ENCODE measurements at places on chromosomes 1 and 21.

- peak; percentile 91 for DNase-seq
These were observed 48.4 kb downstream of the CCN1 start for GRCh38 chr1:85628791-85629531.

GRCh38 chr1:88529581-88529980 lies 154.5 kb upstream of the PKN2 start:
- DNase-seq = no peak

DNA sequence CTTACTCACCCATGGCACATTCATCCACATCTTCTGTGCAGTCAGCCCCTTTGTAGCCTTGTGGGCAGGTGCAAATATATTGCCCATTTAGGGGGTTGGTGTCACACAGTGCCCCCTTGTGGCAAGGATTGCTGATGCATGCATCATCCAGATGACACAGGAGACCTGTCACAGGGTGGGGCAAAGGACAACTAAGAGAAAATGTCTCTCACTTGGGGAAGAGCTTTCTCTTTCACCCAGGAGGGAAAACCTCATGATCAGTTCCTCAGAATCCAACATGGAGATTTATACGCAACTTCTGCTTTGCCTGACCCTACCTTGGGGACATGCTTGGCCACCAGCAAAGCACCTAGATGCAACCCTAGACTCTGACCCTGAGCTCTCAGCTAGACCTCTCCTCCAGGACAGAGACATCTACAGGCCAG lies 71.8 kb upstream of the ADAM30 start:
- DNase-seq = peak; percentile 60

DNA sequence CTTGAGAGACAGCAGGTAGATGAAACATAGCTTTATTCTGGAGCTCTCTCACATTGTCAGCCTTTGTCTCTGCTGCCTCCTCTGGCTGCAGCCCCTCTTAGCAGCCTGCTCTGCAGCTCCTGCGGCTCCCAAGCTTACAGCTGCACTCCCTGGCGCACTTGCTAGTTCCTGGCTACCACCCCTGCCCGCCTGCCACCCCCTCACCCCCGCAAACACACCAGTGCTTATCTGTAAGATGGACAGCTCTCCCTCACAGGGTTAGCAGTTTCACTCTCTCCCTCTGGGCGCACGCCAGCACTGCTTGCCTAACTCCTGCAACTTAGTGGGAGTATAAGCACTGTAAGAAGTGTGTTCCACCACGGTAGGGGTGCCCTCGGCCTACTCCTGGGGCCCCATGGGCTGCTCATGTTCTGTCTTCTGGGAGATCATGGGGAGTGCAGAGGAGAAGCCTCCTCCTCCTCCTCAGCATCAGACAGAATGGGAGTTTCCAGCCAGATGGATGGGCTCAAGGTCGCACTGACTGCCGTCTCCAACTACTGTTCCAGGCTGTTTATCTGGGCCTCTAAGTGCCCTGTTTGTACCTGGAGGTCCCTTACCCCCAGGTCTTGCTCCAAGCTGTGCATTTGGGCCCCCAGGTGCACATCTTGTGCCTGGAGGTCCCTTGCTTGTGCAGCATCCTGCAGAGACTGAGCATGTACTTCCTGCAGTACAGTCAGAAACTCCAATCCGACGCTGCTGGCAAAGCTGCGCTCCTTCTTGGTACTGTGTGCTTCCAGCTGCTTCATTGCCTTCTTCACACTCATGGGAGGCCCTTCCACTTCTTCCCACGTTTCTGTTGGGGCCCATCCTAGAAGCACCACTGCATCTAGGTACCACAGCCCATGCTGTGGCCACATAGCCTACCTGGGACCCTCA lies 1388.1 kb downstream of the AMY1C start:
- no peak for DNase-seq

DNA sequence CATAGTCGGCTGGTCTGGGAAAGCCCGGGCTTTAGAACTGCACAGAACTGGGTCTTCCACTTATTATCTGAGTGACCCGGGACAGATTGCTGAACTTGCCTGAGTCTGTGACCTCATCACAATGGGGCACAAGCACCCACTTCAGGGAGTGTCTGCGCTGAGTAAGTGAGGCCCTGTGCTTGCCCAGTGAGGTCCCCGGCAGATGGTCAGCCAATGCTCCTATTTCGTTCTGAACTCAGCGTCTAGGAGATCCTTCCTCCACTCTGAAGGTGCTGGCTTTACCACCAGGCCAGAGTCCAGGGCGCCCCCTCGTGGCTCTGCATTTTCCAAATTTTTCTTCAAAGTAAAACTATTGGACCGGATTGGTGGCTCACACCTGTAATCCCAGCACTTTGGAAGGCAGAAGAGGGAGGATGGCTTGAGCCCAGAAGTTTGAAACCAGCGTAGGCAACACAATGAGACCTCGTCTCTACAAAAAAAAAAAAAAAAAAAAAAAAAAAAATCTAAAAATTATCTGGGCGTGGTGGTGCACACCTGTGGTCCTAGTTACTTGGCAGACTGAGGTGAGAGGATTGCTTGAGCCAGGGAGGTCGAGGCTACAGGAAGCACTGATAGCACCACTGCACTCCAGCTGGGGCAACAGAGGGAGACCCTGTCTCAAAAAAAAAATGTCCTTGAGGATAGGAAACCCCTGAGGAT lies 61.7 kb downstream of the FCRL5 start:
- DNase-seq = peak; percentile 62

GRCh38 chr1:113391649-113392271 lies 1.4 kb downstream of the MAGI3 start:
- DNase-seq = no peak

DNA sequence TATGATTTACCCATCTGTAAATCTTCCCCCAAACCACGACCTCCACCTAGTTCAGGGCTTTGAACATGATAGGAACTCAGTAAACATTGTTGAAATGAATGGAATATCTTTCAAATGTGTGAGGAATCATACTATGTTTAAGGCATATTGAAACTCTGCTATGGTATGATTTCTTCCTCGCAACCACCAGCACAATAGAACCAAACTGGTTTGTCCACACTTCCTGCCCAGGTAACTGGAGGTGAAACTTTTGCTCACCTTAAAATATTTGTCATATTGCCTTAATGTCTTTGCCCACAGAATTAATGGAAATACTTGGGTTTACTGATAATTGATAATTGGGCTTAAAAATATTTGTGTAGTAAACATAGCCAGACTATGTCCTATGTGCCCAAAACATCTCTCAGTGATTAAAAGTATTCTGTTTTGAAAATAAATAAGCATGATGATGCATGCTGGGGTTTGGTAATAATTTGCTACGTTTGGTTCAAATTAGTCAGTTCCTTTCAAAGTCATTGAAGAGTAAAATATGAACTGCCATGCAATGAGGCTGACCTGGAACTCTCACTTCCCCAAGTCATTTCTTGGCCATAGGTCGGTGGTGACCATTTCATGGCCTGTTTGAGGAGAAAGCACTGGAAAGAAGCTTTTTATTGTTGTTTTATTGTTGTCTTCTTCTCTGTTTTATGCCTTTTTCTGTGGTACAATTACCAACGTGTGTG lies 73.3 kb downstream of the TNFSF18 start:
- peak; percentile 24 for DNase-seq

- no peak for DNase-seq
These were observed 49.3 kb upstream of the AJAP1 start for GRCh38 chr1:4605158-4605557.

DNA sequence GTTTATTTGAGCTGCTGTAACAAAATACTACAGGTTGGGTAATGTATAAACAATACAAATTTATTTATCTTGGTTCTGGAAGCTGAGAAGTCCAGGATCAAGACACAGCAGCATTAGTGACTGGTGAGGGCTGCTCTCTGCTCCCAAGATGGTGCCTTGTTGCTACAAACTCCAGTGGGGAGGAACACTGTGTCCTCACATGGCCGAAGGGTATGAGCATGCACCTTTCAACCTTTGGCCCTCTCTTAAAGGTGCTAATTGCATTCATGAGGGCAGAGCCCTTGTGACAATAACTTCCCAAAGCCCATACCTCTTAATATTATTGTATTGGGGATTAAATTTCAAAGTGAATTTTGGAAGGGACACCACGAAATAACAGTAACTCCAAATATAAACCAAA lies 55.3 kb upstream of the ATP1B1 start:
- DNase-seq = no peak

DNA sequence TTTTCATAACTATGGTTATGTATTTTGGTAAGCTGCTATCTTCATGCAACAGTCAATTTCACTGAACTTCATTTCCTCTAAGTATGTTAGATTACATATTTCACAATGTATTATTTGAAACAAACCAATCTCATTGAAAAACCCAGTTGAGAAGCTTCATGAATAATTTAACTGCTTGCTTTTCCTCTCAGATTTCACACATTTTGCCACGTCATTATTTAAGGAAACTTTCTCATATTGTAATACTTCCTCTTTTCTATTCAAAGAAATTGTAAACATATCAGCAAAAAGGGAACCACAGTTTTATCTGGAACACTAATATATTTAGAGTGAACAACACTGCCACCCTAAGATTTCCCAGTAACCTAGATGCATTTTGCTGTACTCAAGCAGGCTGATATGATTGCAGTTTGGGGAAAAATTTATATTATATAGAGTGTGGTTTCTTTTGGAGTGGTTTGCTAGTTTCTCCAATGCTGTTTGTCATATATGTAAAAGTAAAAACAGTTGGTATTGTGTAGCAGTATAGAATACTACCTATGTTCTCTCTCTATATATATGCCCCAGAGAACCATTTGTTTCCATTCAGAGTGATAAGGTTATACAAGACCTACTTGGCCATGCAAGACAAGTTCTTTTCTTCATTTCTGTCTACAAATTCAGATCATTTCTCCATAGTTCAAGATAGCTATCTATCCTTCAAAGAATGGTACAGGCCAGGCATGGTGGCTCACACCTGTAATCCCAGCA lies 28.4 kb upstream of the AHCTF1 start:
- no peak for DNase-seq

DNA sequence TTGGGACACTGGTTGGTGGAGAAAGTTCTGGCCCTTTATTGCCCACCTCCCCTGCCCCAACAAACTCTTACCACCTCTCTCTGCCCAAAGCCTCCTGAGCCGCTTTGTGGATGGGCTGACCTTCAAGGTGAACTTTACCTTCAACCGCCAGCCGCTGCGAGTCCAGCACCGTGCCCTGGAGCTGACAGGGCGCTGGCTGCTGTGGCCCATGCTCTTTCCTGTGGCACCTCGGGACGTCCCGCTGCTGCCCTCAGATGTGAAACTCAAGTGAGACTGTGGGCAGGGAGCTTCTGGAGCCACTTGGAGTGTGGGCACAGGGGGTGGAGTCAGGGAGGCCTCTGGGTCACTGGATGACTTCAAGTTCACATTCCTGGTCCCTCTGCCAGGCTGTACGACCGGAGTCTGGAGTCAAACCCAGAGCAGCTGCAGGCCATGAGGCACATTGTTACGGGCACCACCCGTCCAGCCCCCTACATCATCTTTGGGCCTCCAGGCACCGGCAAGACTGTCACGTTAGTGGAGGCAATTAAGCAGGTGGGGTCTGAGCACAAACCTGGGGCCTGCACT lies 12.5 kb downstream of the RHOC start:
- no peak for DNase-seq
